ENCODE measurements at places on chromosomes 2 and 18. TPM values are rescaled to one million over a fixed set of nuclear protein-coding genes. Genes with fewer than 3 reads are reported as not detected.

GPC1 gene
- total RNA-seq = 38.7 TPM

GLS gene
- total RNA-seq = 192 TPM

- DNase-seq = no peak
Observed at GRCh38 chr2:212940816-212941215, 210.6 kb downstream of the IKZF2 start.

GRCh38 chr2:85135660-85135914, 2.4 kb downstream of the TCF7L1 start:
- DNase-seq = no peak

SERPINB3 gene
- not detected for total RNA-seq

- no peak for DNase-seq
Observed at GRCh38 chr18:12253663-12254135, 462 bp upstream of the CIDEA start.

DNA sequence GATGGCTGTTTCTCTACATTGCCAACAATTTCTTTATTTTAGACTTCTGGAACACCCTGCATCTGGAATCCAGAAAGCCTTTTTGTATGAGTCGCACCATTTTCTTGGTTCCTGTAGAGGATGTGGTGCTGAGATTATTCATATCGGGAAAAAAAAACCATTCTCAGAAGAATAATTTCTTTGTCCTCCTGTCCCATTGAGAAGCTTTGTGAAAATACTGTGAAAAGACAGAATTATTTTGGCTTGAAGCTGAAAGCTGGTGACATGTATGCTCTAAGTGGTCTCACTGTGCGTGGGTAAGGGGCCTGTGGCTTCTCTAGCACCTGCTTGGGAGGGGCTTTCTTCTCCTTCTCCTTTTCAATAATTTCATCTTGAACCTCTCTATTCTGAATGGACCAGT, 138.4 kb downstream of the FAM210A start:
- DNase-seq = no peak

OTOF gene
- 1.6 TPM for total RNA-seq

DNA sequence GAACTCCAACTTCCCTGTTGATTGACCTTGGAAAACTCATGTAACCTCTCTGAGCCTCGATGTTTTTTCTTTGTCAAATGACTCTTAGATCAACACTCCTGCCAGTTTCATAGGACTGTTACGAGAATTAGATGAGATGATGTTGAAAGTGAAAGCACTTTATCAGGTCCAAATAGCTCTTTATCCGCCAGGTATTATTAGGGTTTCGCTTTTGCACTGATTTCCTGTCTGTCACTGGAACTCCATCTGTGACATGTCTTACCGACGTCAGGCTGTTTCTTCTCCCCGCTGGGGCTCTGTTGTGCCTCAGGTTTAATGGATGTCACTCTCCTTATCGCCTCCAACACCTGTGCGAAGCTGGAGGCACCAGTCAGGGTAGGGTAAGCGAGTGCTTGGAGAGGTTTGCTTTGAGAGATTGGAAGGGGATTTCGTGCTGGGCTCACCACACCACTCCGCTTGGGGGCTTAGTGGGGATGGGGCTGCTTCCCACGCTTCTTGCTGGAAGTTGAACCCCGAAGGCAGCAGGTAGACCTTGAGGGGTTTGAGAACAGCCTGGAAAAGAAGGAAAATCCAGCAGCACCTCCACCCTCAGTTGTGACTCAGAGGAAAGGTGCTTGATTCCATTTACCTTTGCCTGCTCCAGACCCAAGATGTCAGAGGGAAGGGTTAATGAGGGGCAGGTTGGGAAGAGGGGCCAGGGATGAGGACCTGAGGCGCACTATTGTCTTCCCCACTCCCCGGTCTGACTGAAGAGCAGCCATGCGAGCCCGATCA, 4.3 kb downstream of the GAD1 start:
- peak; percentile 30 for DNase-seq

DNA sequence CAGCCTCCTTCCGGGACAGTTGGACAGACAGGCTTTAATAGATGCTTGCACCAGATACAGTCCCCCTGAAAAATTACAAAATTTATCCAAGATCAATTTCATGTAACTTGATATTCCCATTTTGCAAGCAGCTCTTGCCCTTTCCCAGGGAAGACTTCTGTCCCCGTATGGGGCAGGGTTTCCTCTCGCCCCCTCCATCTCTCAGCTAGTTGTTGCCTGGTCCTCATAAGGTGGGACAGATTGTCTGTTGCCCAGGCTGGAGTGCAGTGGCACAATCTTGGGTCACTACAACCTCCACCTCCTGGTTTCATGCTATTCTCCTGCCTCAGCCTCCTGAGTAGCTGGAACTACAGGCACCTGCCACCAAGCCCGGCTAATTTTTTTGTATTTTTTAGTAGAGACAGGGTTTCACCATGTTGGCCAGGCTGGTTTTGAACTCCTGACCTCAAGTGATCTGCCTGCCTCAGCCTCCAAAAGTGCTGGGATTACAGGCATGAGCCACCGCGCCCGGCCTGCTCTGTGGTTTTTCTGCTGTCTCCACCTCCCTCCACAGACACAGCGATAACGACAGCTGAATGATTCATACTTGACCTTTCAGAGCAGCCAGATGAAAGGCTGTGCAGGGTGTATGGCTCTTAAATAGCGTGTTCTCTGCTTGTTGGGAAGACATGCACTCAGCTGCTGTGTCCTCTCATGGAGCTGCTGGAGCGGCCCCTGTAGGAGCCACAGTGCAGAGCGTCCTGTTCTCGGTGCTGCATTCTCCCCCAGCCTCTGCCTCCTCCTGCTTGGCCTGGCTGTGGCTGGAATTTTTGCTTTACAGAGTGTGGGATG, 61.4 kb downstream of the TTC39C start:
- no peak for DNase-seq

DNA sequence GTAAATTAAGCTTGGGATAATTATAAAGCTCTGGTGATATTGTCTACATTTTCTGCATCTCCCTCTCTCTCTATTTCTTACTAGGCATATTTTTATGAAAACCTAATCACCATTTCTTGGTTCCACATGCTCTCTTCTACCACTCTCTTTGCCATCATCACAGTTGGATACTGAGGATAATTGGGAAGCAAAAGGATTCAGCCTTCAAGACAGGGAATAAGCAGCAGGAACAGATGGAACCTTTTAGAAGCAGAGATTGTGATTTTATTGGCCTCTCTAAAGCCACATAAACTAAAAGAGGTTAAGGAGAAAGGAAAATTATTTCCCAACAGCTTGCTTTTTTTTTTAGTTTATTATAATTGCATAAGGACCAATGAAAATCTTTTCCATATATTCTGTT, 226.3 kb upstream of the SPHKAP start:
- DNase-seq = no peak

- no peak for DNase-seq
Observed at GRCh38 chr2:15670469-15670868, 78.8 kb downstream of the DDX1 start.

DNA sequence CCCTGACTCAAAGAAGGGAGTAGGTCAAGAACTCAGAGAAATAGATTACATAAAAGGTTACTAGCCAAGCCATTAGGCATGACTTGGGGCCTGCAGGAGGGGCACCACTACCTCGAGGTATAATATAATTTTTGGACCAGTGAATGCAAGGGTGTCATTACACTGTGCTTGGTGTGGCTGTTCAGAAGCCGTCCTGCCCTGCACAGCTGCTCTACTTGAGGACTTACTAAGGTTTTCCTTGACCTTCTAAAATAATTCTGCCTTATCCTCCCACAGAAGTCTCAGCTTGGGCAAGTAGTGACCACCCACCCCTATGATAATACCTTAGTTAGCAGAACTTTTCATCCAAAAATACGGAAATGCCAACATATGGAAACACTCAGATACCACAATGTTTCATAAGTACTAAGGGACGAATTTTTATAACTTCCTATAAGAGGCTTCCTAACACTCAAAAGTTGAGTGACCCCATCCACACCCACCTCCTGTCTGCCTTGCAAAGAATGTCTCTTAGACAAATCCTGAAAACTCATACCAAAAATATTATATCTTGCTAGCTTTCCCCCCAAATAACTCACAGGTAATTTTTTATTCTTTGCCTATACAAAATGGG, 17.7 kb upstream of the ATG16L1 start:
- DNase-seq = no peak

- DNase-seq = no peak
Observed at GRCh38 chr2:139686205-139686604, 906.0 kb upstream of the NXPH2 start.

HRH4 gene
- not detected for total RNA-seq

GRCh38 chr2:161177969-161178368, 17.7 kb downstream of the TANK start:
- no peak for DNase-seq

GRCh38 chr2:89845532-89845931, 1154.1 kb downstream of the RPIA start:
- DNase-seq = no peak

CD207 gene
- not detected for total RNA-seq

DNA sequence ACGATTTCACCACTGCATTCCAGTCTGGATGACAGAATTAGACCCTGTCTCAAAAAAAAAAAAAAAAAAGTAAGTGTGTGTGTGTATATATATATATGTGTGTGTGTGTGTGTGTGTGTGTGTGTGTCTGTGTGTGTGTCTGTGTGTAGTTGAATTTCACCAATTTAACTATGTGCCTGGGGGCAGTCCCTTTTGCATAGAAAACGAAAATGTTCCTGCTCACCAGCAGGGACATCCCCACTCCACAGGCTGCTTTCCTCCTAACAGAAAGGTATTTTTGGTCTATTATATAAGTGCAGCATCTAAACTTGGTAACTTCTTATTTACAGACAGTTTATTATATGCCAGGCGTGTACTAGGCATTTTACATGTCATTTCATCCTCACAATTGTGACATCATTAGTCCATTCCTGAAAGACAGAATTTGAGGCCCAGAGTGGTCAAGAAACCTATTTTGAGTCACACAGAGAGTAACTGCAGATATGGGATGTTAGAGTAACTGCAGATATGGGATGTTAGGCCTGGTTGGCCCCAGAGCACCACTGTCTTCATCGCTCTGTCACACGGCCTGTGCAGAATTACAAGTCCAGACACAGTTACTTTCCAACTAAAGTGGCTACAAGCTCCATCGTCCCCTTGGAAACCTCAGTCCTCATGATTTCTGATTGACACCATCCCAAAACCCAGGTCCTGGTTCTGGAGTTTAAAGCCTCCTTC, 9.3 kb upstream of the TTL start:
- peak; percentile 21 for DNase-seq

DNA sequence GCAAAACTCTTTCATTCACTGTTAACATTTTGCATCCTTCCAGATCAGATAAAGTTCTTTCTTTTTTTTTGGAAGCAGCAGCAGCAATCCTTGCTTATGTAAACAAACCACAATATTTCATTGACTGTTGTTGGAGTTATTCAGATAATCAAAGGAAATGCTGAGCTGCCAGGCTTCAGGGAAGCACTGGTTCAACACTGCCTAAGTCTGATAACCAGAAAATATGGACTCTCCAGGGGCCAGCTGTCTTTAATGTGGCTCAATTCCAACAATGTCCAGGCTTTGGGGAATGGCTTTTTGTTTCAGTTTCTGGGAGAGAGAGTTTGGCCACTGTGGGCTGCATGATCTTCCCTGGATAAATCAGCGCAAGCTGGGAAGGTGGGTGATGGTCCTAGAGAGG, 354.3 kb downstream of the AKAIN1 start:
- no peak for DNase-seq

GRCh38 chr2:42974721-42975717, 182.6 kb upstream of the HAAO start:
- peak; percentile 62 for DNase-seq

- DNase-seq = no peak
Observed at GRCh38 chr18:79216176-79216575, 147.0 kb downstream of the ATP9B start.

LIPG gene
- 10.2 TPM for total RNA-seq

DNA sequence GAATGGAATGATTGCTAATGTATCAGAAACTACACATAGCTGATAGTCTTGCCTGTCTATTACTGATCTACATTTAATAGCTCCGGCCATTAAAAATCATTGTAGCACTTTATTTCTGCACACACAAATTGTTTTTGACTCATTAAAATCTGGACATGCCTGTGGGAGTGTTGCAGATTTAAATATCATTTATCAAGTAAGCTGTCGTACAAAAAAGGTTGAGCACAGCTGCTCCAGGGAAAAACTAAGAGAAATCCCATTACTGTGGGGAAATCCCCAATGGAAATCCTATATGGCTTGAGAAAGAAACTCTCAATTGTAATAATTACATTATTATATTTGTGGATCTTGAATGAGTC, 99.6 kb upstream of the CERS6 start:
- DNase-seq = no peak

SCN9A gene
- total RNA-seq = 68.5 TPM

DNA sequence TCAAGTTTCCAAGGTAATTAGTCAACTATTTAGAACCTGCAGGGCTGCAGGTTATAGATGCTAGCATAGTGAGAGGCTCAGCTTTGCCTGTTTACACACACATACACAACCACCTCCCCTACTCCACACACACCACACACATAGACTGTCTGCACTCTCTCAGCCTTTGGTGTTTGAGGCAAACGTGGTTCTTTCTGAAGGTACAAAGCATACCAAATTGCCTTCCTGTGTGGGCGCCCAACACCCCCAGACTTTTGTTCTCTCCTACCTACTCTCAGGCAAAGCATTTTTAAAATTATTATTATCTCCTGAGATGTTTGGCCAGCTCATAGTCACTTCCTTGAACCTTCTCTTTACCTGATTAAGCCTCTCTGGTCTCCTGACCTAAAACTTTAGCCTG, 44.9 kb downstream of the MYO3B start:
- DNase-seq = no peak

Measured in frontal cortex (tissue), 4 donors.